Esophagus squamous epithelium (tissue), 5 donors: ENCODE measurements at places on chromosomes 1 and 21.

GRCh38 chr1:119806489-119806888 lies 4.8 kb downstream of the REG4 start:
- DNase-seq = no peak

DNA sequence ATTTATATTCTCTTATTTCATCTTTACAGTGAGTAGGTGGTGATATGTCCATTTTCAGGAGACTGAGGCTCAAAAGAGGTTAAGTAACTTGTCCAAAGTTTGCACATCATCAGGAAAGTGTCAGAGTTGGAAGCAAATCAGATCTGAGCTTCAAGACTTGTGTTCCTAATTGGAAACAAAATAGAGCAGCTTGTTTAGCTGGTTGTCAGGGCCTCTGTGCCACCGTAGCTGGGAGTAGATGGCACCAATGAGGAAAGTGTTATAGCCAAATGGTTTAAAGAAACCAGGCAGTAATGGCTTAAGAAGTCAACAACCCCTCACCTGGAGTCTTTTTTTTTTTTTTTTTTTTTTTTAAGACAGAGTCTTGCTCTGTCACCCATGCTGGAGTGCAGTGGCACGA lies 19.7 kb downstream of the AGO1 start:
- no peak for DNase-seq

DNA sequence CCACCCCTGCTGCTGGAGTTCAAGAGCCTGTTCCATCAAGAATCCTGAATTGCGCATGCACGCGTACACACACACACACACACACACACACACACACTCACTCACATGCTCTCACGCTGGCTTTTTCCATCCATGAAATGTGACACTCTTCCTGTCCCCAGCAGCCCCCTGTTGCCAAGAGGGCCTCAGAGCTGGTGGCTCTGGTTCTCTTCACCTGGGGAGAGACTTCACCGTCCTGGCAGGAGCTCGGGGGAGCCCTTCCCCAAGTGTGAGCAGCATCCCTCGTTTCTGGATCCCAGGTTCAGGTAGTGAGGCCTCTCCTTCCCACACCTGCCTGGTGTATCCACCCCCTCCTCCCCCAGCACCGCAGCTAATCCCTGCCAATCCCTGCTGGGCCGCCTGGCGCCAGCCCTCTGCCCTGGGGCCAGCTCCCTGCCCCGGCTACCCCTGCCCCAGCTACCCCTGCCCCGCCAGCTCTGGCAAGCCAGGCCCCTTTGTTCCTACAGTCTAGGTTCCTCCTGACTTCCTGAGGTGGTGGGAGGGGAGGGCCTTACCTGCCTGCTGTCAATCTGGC lies 9.9 kb downstream of the PLOD1 start:
- no peak for DNase-seq

DNA sequence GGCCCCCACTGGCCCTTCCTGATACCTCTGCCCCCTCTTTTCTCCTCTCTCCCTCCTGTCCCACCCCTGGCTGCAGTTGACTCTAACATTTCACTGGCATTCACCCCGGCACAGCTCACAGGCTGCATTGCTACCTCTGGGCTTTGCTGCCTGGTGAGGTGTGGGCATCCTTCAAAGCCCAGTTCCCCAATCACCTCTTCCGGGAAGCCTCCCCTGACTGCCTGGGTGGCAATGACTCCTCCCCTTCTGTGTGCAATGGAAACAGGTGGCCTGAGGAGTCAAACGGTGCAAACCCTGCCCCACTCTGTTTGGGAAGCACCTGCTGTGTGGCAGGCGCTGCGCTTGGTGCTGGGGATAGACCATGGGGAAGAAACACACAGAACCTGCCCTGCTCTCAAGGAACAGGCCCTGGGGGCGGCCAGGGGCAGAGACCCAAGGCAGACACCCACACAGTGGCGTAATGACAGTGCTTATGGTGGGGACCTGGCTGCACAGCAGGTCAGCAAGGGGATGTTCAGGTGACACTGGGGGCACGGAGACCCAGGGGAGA lies 39.3 kb upstream of the POFUT2 start:
- no peak for DNase-seq

DNA sequence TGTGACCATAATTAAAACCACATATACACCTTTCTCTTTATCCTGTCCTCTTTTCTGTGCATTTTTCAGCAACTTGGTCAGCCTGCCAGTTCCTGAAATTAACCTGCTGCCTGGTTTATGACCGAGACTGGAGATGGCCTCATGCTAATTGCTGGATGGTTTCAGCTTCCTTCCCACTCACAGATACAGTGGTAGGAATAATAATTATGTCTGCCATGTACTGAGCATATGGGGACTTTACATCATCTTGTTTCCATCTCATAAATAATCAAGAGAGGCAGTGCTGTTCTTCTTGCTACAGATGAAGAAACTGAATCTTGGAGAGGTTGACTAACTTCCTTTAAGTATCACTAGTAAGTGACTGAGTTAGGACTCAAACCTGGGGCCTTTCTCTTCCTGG lies 148.2 kb downstream of the NOS1AP start:
- DNase-seq = no peak
